ENCODE measurements at places on chromosomes 2 and 18.

DNA sequence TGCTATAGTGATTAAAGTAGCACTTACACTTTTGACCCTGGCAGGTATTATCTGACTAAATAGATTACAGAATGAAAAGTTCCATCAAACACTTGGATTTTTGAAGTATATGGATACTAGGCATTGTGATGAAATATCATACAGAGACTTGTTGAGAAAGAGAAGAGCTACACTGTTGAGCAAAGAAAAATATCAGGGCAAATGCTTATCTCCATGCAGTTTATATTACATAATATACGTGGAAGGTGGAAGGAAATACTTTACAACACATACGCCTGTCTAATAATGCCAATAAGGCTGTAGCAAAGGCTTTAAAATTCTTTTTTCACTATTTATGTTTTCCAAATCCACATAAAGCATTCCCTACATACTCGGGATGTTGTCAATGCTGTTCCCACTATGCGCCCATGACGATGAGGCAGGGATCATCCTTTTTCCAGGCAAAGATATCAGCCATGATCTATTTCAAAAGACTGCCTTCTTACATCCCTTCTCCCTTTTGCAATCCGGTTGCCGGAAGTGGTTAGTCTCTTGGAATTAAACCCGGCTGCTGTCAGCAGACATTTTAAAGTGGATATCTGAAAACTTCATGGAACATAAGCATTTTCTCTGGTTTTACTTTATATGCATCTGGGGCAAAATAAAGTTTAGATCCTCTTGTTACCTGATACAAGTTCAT lies 92.6 kb upstream of the ITGA4 start:
- DNase-seq = no peak

DNA sequence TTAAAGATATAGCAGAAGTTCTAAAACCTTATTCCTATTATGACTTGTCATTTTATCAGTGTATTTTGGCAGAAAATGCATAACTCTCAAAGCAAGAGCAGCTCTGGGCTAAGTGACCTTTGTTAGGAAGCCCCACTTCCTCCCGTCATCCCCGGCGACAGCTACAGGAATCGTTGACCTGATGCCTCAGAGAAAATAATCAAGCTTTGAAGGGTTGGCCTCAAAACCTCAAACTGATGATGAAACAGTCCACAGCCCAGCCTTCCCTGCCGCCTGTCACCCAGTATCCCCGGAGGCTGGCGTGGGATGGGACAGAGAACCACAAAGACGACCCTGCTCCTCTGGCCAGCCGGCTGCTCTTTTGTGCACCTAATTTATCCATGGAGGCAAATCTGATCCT lies 65.3 kb downstream of the KCNF1 start:
- no peak for DNase-seq

DNA sequence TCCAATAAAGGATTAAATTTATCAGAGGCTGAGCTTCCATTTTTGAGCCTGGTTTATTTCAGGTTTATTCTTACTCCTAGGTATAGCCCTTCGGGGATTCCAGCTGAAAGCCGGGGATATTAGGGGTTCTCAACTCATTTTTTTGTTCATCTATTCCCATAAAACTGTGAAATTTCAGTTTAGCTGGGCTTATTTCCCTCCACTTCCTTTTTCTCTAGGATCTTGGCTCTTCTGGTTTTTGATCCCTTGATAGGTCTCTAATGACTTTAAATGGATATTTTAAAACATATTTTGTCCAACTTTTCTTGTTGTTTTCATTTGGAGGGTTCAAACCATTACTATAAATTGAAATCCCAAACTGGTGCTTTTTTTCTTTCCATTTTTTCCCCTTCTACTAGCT lies 23.6 kb upstream of the ZNF512 start:
- no peak for DNase-seq

DNA sequence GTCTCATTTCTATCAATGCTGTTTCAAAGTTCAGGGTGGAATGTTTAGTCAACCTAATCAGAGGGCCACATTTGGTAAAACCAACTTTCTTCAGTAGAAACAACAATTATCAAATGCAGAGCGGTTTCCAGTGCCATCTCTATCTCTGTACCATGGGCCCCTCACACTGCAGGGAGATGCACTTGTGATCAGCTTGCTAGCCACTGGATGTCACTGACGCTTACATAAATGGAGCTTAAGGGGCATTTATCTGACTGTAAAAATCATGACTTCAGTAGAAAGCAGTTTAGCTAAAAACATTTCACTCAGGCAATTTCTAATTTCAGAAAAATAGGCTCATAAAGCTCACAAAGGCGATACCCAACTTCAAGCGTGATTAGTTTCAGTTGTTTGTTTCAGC lies 678.0 kb downstream of the ZEB2 start:
- DNase-seq = no peak

- no peak for DNase-seq
These were observed 144.9 kb downstream of the TGIF1 start for GRCh38 chr18:3594760-3595368.

GRCh38 chr18:67467188-67467587 lies 49.3 kb downstream of the DSEL start:
- DNase-seq = no peak

- no peak for DNase-seq
These were observed 441.4 kb downstream of the PARD3B start for GRCh38 chr2:204986641-204987040.

DNA sequence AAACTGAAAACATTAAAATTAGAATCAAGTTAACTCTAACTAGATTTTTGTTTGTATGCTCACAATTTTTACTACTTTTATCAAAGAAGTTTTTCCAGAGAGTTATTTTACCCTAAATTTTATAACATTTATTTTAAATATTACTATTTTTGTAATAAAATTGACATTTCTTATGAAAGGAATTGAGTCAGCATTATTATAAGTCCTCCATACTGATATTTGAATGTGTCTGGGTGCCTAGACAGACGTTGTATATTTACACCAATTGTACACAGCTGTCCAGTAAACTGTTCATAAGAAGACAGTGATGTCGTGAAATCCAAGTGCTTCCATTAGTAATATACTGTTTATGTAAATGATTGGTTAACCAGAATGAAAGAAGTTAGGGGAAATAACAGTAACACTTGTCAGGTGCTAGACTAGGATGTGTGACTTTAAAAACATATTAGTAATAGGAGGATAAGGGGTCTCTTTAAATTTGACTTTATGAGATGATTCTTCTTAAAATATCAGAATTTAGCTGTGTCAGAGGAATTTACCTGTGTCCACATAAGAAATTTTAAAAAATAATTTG lies 73.7 kb downstream of the TANK start:
- no peak for DNase-seq

DNA sequence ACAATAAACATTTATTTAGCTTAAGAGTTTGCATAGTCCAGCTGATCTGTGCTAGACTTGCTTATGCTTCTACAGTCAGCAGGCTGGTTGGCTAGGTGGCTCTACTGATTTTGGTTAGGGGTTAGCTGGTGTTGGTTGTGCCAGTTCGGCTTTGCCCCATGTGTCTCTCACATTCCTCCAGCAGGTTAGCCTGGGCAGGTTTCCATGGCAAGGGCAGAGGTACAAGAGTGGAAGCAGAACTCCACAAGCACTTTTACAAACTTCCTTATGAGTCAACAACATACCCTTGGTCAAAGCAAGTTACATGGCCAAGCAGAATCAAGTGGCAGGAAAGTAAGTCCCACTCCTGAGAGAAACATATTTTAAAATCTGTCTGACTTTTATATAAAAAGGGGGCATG lies 82.3 kb downstream of the SS18 start:
- no peak for DNase-seq

- DNase-seq = no peak
These were observed 93.0 kb upstream of the MCFD2 start for GRCh38 chr2:47008381-47009252.

GRCh38 chr2:150601280-150602038 lies 114.0 kb upstream of the RND3 start:
- no peak for DNase-seq

- no peak for DNase-seq
These were observed 39.3 kb upstream of the ITSN2 start for GRCh38 chr2:24399434-24400206.

DNA sequence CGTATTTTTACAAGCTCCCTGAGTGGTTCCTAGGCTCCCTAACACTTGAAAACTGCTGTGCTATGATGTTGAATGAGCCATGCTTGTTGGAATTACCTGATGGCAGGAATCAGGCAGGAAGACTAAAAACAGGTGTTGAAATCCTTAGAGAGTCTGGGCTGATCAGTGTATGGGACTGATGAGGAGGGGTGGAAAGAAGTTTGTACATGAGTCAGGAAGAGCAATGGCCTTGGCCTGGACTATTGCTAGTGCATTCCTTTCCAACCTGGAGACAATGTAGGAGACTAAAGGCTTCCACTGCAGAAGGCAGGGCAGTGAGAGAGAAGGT lies 25.0 kb upstream of the TMBIM1 start:
- no peak for DNase-seq

GRCh38 chr2:60532421-60532820 lies 21.0 kb downstream of the BCL11A start:
- DNase-seq = no peak

GRCh38 chr2:134259571-134259970 lies 5.7 kb downstream of the MGAT5 start:
- DNase-seq = no peak

GRCh38 chr2:55810622-55811020 lies 113.0 kb downstream of the EFEMP1 start:
- DNase-seq = no peak

- no peak for DNase-seq
These were observed 267.9 kb upstream of the PIK3C3 start for GRCh38 chr18:41687138-41687537.

DNA sequence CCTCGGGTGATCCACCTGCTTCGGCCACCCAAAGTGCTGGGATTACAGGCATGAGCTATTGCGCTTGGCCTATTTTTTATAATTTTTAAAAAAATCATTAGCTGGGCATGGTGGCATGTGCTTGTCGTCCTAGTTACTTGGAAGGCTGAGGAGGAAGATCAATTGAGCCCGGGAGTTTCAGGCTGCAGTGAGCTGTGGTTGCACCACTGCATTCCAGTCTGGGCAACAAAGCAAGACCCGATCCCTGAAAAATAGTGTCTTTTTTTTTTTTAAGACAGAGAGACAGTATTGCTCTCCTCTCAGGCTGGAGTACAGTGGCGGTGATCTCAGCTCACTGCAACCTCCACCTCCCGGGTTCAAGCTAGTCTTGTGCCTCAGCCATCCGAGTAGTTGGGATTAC lies 4.8 kb downstream of the SSB start:
- DNase-seq = no peak

DNA sequence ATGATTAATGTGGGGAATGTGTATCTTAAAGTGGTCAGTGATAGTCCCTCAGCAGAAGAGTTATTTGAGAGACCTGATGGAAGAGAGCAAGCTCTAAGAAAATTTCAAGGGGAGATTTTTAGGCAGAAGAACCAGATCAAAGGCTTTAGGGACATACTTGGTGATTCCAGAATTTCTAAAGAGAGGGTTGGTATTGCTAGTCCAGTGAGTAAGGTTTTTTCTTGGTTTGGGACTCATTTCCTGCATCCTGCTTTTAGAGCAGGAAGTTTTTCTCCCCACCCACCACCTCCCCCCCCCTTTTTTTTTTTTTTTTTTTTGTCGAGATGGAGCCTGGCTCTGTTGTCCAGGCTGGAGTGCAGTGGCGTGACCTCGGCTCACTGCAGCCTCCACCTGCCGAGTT lies 42.7 kb upstream of the DYSF start:
- DNase-seq = no peak

GRCh38 chr2:162118166-162119031 lies 33.6 kb downstream of the GCG start:
- DNase-seq = no peak

DNA sequence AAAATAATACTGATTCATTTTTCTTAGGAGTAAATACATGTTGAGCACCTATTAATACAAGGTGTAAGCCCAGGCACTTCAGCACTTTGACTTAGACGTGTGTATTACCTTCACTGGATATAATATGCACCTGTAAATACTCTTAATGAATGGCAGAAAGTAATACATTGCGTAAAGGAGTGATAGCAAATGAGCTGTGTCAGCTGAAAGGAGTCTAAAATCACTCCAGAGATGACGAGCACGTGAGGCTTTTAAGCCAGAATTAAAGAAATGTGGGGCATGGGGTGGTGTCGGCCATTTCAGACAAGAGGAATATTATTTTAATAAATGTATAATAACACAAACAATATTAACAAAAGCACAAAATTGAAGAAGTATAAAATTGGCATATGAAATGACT lies 722.7 kb downstream of the EPHA4 start:
- no peak for DNase-seq
